ENCODE measurements at places on chromosomes 1 and 21. TPM values are rescaled to one million over a fixed set of nuclear protein-coding genes. Genes with fewer than 3 reads are reported as not detected.

CHRNB2 gene
- total RNA-seq: 0.21 TPM

TUT4 gene
- 37.2 TPM for total RNA-seq

DNA sequence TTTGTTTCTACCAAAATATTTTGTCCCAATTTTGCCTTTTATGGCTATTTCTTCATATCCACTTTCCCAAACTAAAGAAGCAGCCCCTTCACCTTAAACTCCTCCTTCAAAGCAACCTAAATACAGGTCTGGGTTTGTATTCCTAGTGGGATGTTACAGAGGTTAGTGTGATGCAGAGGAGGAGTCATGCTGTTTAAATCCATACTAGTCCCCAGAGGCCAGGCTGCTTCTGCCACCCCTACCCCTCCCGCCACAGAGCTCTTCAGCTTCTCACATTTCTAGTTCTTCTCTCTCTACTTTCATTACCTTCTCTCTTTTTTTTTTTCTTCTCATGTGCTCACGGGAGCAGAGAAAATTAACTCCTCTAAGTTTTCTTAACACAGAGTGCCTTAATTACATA lies 29.3 kb downstream of the SELL start:
- DNase-seq: no peak

- DNase-seq: no peak
Observed at GRCh38 chr1:241696172-241696814, 44.2 kb downstream of the WDR64 start.

DNA sequence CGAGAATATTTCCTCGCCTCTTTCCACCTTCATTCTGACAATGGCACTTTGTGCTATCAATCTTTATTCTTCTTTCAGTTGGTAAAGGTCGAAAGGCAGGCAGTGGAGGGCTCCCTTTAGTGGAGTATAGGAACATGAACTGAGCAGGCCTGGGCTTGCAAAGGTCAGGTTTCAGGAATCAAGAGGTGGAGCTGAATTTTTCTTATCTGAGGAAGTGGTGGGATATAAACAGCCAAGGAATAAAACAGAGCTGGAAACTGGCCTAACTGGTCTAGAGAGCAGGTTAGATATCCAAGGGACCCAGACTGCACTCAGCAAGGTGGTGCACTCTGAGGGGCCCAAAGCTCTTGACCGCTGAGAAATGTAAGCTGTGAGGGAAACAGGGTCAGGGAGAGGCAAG lies 99.1 kb downstream of the PLA2G4A start:
- peak; percentile 66 for DNase-seq

DNA sequence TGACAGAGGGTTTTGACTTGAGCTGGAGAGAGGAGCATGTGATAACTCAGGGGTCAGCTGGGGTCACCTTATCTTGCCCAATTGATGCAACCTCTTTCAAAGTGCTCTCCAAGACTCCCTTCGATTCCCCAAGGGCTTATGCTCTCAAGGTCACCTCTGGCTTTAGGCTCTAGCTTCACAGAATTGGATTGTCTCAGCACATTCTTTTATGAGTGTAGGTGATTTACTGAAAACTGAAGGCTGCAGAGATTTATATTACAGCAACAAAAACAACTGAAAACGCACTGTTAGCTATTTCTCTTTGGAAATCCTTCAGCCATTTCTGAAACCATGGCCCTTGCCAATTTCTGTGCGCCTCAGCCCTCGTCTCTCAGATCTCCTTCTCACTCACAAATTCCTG lies 34.5 kb upstream of the MAP1LC3C start:
- DNase-seq: peak; percentile 76

GRCh38 chr1:94335447-94335846 lies 82.7 kb upstream of the ABCD3 start:
- no peak for DNase-seq

Measured in lung (tissue), 17 donors.